ENCODE measurements at places on chromosomes 5 and 9.

DNA sequence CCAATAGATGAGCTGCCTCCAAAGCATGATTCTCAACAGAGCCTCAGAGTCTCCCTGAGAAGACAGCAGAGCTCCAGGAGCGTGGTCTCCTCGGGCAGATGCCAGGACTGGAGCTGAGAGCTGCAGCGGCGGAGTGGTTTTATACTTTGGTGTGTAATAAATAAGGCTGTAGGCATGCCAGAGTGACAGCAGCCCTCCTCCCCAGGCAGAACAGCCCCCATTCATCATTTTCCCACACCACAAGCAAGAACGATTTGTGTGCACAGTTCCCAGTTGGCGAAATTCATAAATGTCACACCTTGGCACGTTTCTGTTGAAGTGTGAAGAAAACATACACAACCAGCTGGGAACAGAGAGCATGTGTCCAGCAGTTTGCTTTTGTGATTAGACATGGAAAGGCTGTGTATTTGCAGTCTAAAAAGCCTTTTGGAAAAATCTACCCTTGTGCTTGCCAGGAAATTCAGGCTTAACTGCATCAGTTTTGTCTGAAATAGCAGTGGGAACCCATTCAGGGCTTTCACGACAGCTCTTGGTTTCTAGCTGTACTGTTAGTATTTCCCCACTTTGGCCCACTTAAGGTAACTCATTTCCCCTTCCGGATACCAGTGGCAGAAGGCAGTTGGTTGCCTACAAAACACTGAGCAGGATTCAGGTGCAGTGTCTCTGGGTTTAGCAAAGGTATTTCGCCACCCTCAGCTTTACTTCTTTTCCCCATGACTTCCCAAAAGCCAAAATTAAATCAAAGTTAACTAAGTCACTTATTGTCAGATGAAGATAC is at the start of gene C1QTNF3:
TSS of gene C1QTNF3 (minus strand) at position 115 of the 778 bp plus-strand sequence. CDS start at position 27, 88 bp downstream.
- no peak for DNase-seq

DNA sequence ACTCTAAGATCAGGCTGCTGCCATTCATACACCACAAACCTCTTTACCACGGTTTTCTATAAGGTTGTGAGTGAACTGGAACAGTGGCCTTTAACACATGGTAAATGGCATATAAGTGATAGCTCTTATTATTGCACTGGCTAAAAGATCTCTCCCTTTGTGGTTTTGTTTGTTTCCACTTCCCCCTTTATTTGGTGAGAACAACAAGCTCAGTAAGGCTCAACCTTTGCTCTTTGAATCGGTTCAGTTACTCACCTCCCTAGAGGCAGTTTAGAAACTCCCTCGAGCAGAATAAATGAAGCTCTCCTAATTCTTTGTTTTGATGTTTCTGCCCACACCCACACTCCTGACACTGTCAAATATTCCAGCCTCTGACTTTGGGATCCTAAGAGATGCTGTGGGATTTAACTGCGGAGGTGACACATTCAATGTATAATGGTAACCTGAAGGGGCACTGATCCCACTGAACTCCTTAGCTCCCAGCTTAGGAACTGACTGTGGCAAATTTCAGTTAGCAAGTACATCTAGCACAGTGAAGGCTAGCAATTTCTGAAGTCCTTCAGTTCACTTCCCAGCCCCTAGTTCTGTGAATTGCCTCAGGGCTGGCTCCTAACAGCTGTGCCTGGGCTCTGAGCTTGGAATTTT is 22.5 kb upstream of the RAD23B start:
- DNase-seq: no peak

DNA sequence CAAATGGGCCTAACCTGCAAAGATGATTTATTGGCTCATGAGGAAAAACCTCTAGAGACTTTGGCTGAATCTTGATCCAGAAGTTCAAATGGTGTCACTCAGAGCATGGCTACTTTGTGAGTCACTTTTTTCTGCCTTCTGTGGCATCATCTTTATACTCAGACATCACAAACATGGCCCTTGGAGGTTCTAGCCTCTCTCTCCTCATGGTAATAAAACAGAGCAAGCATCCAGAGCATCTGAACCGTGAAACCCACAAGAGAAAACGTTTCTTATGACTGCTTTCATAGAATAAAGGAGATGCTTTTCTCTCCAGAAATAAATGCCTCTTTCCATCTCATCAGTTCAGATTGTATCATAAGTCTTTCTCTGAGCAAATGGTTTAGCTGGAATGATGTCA is 780.3 kb downstream of the KCTD16 start:
- no peak for DNase-seq

- no peak for DNase-seq
Observed at GRCh38 chr9:3458806-3459475, 66.9 kb downstream of the RFX3 start.

- peak; percentile 23 for DNase-seq
Observed at GRCh38 chr5:6576861-6577501, 55.9 kb downstream of the NSUN2 start.

GRCh38 chr9:13705918-13706317 is 426.4 kb upstream of the MPDZ start:
- no peak for DNase-seq

DNA sequence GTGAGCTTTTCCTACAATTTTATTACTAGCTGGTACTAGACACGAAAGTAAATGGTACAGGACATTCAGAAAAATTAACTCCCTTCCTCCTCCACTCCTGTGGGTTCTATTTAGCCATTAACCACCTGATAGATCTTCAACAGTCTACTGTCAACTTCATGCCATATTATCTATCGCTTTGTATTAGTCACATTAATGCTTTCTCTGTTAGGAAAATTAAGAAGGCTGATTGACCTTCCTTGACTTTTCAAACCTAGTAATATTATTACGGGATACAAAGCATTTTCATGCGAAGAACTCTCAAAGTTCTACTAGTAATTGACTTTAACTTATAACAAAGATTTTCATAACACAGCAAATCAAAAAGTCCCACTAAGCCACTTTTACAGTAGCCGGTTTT is 1.2 kb downstream of the TEX10 start:
- DNase-seq: no peak

DNA sequence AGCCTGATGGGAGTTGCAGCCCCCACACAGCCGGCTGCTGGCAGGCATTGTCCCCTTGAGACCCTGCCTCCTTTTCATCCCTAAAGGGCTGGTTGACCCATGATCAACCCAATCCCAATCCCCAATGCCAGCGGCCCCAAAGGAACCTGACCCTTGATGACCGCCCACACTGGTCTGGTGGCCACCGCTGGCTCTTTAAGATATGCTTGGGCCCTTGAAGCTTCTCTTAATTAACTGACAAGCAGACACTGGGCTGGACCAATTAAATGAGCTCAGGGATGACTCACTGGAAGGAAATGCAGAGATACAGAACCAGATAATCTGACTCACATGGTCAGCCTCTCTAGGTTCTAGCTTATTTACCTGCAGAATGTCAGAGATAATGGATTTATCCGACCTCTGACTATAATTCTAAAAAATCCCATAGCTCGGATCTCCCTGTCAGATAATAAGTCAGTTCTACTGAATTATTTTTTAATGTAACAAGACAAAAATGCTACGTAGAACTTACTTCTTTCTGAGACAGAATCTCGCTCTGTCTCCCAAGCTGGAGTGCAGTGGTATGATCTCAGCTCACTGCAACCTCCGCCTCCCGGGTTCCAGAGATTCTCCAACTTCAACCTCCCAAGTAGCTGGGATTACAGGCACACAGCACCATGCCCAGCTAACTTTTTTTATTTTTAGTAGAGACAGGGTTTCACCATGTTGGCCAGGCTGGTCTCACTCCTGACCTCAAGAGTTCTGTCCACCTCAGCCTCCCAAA is 11.1 kb upstream of the MLANA start:
- DNase-seq: no peak

DNA sequence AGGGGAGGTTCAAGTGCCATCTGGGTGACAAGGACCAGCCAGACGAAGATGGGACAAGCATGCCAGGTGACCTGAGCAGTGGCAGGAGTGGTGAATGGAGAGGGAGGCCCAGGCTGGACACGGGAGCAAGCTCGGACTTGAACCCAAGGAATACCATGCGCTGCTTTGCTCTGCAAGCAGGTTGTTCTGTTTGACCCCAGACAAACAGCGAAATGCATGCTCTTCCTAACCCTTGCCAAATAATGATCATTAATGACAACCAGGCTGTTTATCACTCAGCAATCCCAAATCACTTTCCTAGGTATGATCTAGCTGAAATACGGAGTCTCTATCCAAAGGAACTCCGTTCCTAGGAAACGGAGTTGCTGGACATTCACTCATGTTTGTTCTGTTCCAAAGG is 77.4 kb downstream of the PTPDC1 start:
- DNase-seq: no peak

- no peak for DNase-seq
Observed at GRCh38 chr9:75889977-75890471, 449 bp upstream of the PCSK5 start.

DNA sequence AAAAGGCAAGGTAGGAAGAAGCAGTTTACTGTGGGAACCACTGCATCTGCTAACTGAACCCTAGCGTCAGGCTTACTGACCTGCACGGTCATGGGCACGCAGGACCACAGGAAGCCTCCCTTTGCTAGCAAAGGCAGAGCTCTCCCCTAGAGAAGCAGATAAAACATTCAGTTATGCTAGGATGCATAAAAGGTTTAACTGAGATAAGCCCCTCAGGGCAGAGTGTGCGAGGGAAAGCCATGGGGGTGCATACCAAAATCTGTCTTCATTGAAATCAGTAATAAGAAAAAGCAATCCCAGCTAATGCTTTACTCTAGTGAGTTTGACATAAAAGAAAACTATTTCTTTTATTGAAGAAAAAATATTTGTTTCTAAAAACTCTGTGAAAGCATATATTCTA is 2403.7 kb upstream of the C9orf72 start:
- DNase-seq: no peak

GRCh38 chr9:14300040-14300439 is 13.9 kb downstream of the NFIB start:
- DNase-seq: no peak

- no peak for DNase-seq
Observed at GRCh38 chr5:172364773-172365172, 81.2 kb upstream of the UBTD2 start.

DNA sequence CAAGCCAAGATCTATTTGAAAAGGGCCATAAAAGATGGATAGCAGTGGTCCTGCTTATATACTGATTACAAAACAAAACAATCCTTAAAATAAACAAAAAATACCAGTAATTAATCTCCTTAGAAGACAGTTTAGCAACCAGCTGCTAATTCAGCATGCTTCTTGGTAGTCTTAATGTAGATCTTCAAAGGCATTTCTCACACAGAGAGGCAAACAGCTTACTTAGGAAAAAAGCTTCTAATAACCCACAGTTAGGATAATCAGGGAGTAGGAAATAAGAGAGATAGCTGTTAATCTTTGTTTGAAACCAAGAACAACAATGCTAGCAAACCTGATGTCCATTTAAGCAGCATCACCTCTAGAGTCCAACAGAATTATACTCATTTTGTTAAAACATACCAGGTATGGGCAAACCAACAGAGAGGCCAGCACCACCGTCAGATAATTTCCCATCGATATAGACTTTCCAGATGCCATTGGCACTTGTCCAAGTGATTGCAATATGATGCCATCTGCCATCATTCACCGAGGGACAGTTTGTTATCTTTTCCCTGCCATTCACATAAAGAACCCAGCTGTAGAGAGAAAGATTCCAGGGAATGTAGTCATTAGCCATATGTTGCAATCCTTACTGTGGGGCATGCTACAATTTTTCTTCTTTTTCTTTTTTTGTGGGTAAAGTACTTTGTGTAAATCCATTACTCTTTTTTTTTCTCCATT is 105.6 kb upstream of the TXNDC8 start:
- DNase-seq: peak; percentile 78

- no peak for DNase-seq
Observed at GRCh38 chr9:124480621-124480981, 26.6 kb downstream of the NR5A1 start.

DNA sequence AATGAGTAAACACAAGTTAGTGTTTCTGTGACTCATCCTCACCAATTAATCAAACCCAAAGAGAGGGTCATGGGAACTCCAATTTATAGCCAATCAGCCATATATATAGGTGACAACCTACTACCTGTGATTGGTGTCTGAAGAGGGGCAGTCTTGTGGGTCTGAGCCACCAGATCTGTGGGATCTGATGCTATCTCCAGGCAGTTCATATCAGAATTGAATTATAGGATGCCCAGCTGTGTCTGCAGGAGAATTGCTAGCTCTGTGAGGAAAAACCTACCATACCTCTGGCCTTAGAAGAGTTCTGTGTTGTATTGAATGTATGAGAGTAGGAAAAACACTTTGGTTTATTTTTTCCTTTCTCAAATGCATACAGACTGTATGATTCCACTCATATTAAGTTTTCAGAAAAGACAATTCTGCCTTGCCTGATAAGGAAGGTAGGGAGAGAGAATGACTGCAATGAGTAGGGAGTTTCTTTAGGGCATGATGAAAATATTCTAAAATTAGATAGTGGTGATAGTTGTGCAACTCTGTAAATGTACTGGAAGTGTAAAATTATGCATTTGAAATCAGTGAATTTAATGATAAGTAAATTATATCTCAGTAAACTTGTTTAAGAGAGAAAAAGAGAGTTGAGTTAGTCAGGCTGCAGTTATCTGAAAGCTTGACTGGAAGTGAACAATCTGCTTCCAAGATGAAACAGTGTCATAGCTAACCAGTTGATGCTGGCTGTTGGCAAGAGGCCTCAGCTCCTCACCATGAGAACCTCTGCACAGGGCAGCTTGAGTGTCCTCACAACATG is 274.9 kb downstream of the AUH start:
- no peak for DNase-seq

DNA sequence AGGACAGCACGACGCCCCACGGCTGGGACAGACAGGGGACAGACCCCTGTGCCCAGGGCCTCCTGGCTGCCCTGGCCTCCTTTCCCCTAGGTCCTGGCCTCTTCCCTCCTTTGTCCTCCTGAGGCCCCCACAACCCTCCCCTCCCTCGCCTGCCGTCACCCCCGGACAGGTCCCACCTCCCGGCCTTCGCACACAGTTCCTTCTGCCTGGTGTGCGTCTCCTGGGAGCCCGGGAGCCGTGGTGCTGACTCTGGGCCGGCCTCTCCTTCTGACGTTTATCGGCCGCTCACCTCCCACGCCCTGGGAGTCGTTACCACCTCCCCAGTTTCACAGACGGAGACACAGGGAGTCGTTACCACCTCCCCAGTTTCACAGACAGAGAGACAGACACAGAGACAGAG is 25.1 kb upstream of the NOTCH1 start:
- no peak for DNase-seq

DNA sequence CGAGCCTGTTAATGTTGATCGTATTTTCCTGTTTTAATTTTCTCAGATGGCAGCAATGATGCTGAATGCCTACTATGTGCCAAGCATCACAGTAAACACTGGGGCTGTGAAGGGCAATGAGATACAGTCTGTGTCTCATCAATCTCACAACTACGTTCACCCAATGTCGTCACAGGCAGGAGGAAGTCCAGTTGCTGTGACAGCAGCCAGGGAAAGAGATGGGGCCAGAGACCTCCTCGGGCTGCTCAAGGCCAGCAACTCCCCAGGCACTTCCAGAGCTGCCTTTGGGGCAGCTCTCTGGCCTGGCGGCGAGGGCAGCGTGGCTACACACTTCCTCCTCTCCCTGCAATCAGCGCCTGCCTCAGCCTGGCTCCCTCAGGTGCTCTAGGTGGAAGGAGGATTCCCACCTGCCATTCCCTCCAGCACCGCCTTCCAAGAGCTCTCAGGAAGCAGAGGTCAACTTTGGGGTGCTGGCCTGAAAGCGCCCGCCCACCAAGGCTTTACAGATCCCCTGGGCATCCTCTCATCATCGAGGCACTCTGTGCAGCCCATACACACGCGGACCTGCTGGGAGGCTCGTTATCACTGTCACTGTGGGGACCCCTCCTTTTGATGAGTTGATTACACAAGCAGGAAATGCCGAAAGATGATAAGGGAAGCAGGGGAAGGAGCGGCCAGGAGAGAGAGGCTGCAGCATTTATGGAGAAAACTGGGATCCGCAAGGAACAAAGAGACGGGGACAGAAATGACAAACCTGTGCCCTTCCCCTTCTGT is 159.2 kb downstream of the ZDHHC21 start:
- DNase-seq: no peak
